CD4-positive, alpha-beta T cell treated with Interleukin-17A for 1 hour (primary cell): ENCODE measurements at places on chromosomes 2 and 18.

DNA sequence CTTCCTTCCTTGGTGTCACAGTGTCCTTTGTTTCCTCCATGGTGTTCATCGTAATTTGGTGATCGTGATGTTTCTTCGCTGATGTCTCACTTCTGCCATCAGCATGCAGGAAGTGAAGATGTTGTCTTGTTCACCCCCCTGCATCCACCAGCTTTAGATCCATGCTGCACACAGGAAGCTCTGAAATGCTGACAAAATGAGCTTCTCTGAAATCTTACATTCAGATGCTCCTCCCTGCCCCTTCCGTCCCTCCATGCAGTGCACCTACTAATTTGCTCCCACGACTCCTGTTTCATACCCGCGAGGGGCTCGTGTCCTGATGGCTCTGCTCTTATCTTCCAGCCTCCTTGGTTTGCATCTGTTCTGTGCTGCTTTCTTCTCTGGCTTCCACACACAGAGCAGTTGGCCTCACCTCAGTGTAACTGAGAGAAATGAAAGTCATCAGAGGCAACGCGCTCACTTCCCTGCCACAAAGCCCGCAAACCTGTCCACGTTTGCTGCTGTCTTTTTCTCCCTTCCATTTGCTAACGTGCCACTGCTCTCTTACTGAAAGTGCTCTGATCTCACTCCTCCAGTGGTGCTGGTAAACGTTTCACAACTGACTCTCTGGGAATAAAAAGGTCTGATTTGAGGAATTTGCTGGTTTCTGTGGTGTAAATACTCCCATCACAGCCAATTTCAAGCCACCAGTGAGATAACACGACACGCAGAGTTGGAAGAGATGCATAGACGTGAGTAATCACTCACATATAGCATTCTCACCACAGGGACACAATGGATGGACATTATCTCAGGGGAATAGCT lies 41.0 kb upstream of the MGAT4A start:
- peak; percentile 82 for DNase-seq

DNA sequence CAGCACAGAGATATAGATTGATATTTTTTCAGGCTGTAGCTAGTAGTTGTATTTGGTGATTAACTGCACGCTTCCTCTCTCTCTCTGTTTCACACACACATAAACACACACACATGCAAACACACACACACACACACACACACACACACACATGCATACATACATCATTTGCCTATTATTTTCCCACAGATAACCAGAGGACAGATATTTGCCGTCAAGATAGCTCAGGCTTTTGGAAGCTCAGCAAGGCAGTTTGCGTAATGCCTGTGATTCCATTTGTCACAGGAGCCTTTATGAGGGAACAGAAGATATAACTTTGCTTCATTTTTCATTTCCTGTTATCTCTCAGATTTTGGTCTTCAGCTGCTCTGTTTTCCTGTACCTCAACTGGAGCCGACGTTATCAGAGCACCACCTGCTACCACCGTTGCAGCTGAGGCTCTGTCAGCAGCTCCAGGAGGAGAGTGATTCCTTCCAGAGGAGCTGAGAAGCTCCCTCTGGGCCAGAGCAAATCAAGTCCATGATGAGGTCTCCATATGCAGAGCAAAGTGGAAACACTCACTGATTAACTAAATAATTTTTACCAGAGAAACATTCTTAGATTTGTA lies 341.9 kb upstream of the PIK3C3 start:
- DNase-seq: no peak

DNA sequence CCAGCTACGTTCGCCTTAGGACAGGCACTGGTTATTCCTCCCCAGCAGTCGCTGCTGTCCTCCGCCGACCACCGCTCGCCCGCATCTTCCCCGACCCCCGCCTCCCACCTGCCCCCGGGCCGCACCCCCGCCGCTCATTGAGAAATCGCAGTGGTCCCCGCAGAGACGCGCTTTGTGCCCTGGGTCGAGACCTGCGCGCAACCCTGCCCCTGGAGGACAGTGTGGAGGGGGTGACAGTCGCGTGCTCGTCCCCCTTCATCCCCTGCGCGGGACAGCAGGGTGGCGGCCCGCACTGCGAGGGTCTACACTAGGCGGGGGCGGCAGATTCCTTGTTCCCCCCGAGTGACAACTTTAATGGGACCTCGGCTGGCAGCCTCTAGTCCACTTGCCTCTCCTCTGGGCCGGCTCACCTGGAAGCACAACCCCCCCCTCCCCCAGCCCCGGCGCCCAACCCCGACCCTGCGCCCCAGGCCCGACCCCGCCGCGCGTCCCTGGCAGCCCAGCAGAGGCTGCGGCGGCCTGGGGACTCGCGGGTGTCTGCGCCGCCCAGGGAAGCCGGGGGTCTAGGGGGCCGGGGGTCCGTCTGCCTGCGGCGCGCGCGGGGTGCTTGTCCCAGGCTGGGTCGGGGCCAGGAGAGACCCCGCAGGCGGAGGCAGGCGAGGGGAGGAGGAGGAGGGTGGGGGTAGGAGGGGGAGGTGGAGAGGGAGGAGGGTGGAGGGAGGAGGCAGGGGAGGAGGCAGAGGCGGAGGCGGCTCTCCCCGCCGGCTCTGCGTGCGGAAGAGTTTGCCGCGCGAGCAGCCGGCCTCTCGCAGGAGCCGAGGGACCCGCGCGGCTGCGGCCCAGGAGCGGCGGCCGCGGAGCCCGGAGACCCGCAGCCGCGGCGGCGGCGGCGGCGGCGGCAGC lies at the start of gene NPAS2:
TSS of gene NPAS2 (plus strand) at position 770 of the 903 bp plus-strand sequence. CDS start 84,616 bp downstream, outside the sequence.
- no peak for DNase-seq

GRCh38 chr2:142673836-142674235 lies 203.6 kb upstream of the KYNU start:
- no peak for DNase-seq

GRCh38 chr2:96556441-96557330 lies 20.1 kb downstream of the ARID5A start:
- no peak for DNase-seq

DNA sequence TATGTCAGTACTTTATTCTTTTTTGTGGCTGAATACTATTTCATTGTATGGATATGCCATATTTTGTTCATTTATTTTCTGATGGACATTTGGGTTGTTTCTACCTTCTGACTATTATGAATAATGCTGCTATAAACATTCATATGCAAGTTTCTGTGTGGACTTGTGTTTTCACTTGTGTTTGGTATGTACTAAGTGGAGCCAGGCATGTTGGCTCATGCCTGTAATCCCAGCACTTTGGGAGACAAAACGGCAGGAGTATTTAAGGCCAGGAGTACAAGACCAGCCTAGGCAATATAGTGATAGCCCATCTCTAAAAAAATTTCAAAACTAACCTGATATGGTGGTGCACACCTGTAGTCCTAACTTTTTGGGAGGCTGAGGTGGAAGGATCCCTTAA lies 23.3 kb downstream of the MARCHF7 start:
- DNase-seq: no peak
